ENCODE measurements at places on chromosomes 5 and 9.

- DNase-seq: no peak
These were observed 158.0 kb upstream of the LHFPL2 start for GRCh38 chr5:78806544-78806943.

DNA sequence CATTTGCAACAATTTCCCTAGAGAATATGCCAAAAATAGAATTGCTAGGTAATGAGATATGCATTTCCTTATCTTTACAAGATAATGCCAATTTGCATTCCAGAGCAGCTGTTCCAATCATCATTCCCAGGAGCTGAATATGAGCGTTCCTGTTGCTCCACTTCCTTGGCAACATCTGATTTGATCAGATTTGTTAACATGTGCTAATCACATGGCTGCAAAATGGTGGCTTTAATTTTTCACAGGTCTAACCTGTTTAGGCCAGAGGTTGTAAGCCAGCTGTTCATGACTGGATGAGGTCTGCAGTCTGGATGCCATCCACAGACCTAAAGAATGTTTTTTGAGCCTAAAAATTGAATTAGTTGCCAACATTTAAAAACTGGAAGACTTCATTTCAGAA lies 220.7 kb upstream of the IL12B start:
- DNase-seq: no peak

- DNase-seq: peak; percentile 14
These were observed 296.3 kb upstream of the SMARCA2 start for GRCh38 chr9:1718836-1719235.

DNA sequence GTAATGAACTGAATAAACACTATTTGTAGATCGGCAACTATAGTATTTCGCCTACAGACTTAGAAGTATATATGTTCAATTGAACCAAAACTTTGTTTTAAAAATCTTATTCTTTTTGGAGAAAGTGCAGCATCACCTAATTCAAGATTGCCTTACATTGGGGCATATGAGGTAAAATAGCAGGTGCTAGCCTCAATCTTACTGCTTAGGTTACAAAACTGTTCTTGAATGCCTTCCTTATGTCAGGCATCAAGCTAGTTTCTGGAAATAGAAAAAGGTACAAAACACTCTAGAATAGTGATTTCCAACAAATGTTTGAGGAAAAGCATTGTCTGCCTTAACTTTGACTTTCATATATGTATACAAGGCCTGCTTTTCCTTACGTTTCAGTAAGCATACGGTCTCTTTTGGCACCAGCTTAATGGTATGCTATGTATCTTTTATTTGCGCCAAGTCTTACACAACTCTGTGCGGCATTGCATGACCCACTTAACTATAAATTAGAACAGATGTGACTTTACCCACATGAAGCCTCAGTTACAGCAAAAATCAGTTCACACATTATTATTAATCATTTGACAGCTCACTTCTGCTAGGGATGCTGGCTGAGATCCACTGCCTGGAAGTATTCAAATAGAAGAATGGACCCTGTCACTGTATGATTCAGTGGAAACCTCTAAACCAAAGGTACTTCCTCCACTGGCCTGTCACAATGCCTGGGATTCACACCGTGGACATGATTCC lies 174.1 kb downstream of the PRELID2 start:
- peak; percentile 1 for DNase-seq

- no peak for DNase-seq
These were observed 48.5 kb upstream of the STXBP1 start for GRCh38 chr9:127563579-127563978.

DNA sequence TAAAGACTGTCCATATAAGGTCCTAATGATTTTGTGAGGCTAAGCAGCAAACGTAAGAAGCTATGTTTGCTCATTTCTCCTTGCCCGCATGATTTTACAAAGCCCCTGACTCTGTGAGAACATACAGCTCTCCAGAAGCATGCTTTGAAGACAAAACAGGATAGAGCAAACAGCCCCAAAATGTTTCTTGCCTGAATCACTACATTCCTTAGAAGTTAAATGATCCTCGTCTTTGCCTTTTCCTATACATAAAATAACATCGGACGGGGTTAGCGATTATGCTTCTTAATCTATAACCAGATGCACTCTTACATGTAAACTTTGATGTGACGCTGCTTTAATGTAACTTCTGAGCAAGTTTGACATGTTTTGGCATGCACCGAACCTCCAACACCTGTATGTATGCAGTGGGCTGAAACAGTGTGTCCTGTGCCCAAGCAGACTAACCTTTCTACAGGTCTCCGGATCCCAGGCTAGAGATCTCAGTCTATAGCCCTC lies 353.7 kb downstream of the CETN3 start:
- no peak for DNase-seq

DNA sequence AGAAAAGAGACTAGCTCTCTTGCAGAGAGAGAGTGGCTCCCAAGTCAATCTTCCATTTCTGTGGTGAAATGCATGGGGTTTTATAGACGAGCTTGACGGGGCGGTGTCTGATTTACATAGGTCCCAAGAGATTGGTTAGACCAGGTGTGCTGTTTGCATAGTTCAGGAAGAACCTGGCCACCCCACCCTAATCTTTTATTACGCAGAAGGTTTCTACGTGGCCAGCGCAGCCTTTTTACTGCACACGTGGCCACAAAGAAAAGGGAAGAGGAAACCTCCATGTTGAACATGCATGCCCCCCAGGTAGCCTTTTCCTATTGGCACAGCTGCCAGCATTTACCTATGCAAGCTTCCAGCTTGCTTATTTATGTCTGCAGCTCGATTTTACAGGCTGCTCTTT lies 92.1 kb downstream of the CAVIN4 start:
- DNase-seq: peak; percentile 62

- DNase-seq: no peak
These were observed 26.6 kb upstream of the SAP30L start for GRCh38 chr5:154419236-154419635.

GRCh38 chr5:168088410-168089173 lies 202.9 kb upstream of the WWC1 start:
- DNase-seq: no peak

- DNase-seq: no peak
These were observed 350.4 kb downstream of the OSTF1 start for GRCh38 chr9:75438716-75439115.

- DNase-seq: no peak
These were observed 672.5 kb downstream of the PRELID2 start for GRCh38 chr5:145162626-145163025.

- no peak for DNase-seq
These were observed 453.5 kb downstream of the RAB3C start for GRCh38 chr5:59036274-59036961.

DNA sequence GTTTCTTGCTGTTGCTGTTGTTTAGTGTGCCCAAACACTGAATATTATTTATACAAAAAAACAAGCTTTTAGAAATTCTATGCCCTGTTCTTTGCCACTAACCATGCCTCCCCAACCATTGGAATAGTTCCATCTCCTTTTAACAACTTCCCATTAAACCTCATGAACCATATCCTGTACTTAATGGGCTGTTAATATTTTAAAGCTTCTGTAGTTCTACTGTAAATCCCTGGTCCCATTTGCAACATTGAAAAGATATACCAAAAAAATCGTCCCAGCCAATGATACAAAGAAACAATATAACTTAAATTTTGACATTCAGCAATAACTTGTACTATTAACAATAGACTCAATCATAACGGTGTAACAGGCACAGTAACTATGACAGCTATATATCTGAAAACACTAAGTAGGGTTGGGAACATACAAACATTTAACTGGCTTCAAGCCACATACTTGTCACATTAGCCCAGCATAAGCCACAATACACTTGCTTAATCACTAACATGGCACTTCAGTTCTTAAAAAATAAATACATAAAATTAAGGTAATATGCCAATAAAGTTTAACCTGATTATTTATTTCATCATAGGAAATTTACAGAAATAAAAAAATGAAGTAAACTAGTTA lies 86.1 kb downstream of the ADAMTS6 start:
- no peak for DNase-seq

- no peak for DNase-seq
These were observed 62.3 kb downstream of the LHFPL2 start for GRCh38 chr5:78586251-78586650.

DNA sequence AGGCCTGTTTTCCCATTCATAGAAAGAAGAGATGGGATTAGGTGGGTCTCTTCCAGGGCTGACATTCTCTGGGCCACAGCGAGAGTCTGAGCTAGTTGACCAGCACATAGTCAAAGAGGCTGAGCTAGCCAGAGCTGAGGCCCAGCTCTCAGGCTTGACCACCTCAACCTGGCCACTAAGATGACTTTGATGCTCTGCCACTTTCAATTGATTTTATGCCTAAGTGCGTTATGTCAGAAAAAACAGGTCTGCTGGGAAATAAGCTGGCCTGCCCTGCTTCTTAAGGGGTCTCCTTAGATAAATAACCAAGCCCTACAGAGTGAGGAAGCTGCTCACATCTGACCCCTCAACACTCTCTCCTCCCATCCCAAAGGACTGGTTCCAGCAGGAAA lies 20.0 kb upstream of the RAB14 start:
- DNase-seq: no peak

DNA sequence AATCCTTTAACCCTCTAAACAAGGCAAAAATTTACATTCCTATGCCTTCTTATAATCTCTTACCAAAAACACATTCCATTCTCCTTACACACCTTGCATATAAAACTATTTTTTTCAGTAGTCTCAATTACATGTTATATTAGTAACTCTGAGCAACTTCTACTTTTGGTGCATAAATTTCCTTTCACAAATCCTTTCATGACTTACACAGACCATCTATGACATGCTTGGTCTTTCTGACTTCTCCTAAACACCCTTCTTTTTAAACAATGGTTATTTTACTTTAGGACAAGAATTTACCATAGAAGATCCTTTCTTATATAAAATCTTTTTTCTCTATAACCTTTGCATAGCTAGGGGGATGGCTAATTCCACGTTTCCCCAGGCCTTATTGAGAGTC lies 208.0 kb upstream of the ARRDC3 start:
- peak; percentile 5 for DNase-seq

DNA sequence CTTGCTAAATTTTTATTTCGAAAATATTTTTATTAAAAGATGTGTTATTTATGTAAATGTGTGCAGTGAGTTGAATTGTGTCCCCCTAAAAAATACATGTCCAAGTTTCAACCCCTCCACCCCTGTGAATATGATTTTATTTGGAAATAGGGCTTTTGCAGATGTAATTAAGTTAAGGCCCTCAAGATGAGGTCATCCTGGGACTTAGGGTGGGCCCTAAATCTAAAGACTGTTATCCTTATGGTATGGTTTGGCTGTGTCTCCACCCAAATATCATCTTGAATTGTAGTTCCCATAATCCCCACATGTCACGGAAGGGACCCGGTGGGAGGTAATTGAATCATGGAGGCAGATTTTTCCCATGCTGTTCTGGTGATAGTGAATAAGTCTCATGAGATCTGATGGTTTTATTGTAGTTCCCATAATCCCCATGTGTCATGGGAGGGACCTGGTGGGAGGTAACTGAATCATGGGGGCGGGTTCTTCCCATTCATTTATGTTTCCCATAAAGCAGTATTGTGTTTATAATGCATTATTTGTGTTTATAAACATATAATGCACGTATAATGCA lies 1.5 kb upstream of the TMED7 start:
- DNase-seq: no peak

DNA sequence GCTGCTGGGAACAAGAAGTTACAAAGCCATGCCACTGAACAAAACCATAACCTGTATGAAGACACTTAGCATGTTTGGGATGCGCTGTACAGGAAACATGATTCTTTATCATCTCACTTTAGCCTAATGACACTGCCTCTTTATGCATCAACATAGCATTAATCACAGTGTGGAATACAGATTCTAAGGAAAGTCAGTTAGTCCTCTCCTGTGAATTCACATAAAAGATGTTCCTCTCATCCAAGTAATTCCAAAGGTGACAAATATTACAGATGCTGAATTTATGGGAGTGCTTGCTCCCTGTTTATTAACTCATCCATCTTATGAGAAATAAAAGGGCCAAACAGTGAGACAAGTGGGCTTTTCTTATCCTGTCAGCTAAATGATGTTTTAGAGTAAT lies 1677.7 kb downstream of the EFNA5 start:
- peak; percentile 6 for DNase-seq

- no peak for DNase-seq
These were observed 55.8 kb upstream of the ABL1 start for GRCh38 chr9:130779153-130779855.

GRCh38 chr5:11878814-11879213 lies 25.4 kb downstream of the CTNND2 start:
- peak; percentile 86 for DNase-seq

- no peak for DNase-seq
These were observed 1.0 kb downstream of the CERT1 start for GRCh38 chr5:75510417-75510835.

DNA sequence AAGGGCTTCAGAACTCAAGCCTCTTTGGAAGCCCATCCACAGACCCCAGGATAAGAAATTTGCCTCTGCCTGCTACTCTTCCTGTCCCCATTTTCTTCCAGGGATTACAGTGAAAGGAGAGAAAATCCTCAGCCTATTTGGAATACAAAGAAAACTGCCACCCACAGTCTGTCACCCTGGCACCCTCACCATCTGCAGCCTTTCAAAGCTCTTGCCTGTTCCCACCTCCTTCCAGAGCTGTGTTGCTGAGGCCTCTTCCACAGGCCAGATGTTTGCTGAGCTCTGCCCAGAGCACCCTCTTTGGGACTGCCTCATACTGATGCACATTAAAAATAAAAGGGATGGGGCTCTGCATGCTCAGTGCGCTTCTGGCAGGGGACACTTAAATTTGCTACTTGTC lies 35.9 kb upstream of the TAF1L start:
- DNase-seq: no peak

GRCh38 chr9:126564128-126564527 lies 49.6 kb upstream of the LMX1B start:
- no peak for DNase-seq

GRCh38 chr9:134560206-134560605 lies 81.4 kb upstream of the COL5A1 start:
- no peak for DNase-seq
